NCI-H1436 (cell line): ENCODE measurements at places on chromosomes 7 and 10.

- no peak for DNase-seq
Measured at GRCh38 chr7:98250789-98251188, 1.2 kb downstream of the TECPR1 start.

DNA sequence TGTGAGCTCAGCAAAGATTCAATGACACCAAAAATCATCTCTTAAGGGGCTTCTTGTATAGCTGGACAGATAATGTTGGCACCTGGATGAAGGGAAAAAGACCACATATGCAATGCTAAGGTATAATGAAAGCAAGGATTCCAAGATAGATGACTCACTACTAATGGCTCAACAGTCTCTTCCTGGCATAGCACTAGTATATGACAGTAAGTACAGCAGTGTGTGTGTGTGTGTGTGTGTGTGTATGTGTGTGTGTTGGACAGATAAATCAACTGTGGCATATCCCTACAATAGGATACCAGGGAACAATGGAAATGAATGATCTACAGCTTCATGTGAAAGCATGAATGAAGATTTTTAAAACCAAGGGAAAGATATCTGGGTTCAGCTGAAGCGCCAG lies 257.1 kb downstream of the SFMBT2 start:
- DNase-seq, result no peak

DNA sequence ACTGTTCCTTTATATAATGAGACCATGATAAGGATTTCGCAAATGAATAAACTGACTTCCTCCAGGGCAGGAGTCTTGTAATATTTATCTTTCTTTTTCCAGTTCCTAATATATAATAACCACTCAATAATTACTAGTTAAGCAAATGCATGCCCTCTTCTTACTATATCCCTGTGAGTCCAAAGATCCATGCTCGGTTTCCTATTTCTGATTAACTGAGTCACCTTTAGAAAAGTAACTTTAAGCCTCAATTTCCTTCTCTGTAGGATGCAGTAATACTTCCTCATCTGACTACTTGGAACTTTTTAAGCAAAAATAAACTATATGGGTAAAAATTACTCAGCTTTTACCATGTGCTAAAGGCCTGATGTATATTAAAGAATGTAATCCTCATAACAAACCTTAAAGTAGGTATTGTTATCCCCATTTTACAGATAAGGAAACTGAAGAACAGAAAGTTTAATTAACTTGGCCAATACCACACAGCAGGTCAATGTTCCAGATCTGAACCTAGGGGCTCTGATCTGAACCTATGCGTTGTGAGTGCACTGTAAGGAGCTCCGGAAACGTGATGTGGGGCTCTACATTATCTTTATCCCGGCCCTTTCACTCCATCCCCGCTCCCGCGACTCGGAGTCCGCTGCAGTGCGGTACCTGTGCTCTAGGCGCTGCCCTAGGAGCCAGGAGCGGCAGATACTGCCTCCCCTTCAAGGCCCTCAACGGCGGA lies 458 bp downstream of the COX15 start:
- no peak for DNase-seq

GRCh38 chr7:92876836-92877235 lies 40.5 kb upstream of the CDK6 start:
- no peak for DNase-seq

DNA sequence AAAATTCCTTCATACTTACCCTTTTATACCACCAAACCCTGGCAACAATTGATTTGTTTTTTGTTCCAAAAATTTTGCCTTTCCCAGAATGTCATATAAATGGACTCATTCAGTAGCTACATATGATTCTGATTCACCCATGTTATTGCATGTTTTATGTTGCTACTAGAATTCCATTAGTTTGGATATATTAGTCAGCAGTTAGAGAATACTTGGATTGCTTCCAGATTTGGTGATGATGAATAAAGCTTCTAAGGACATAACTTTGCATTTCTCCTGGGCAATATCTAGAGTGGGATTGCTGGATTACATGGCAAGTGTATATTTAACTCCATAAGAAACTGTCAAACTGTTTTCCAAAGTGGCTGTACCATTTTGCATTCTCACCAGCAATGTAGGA lies 806.9 kb downstream of the DNAJB9 start:
- no peak for DNase-seq

DNA sequence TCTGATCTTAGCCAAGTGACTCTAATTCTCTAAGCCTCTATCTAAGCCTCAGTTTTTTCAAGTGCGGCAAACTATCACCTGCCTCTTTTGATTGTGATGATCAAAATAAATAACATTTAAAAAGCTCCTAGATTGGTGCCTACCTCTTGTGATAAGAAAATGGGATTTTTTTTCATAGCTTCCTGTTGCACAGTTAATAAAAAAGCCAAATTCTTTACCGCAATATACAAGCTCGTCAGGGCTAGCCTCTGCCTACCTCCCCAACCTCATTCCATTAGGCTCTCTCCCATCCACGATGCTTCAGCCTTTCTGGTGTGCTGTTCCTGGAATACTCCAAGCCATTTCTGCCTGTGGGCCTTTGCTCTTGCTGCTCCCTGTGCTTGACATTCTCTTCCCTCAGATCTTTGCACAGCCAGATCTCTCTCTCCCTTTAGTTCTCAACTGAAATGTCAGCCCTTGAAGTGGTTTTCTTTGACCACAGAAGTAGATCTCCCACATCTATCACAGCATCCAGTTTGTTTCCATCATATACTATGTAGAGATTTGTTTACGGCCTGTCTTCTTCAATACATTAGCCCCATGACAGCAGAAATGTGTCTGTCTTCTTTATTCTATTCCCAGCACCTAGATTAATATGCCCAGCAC lies 48.8 kb downstream of the SFR1 start:
- DNase-seq, result no peak

- DNase-seq, result no peak
Measured at GRCh38 chr10:83352588-83352987, 786.7 kb upstream of the GHITM start.

DNA sequence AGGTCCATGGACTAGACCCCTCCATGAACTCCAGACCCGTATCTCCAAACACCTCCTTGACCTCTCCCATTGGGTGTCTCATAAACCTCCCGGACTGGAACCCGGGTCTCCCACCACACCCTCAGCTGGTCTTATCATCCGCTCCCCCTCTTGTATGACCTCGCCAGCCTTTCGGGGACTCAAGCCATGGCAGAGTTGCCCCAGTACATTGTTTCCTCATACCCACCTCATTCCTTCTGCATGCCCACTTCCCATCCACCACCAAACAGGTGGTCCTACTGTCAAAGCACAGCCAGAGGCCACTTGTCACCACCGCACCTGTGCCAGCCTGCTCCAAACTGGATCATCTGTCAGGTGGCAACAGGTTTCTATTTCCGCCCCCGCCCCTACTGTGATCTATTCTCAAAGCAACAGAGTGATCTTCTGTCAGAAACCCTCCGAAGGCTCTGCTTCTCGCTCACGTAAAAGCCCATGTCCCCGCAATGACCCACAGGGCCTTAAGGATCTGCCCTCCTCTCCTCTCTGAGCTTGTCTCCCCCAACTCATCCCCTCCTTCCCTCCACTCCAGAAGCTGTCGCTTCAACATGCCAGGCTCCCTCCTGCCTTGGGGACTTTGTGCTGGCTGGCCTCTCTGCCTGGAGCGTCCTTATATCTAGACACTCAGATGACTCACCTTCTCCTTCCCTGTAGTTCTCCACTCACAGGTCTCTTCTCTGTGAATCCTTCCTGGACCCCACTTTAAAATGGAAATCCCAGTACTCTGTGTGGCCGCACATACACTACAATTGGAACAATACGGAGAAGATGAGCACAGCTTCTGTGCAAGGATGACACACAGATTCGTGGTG lies 22.8 kb upstream of the PRKAG2 start:
- DNase-seq, result no peak

DNA sequence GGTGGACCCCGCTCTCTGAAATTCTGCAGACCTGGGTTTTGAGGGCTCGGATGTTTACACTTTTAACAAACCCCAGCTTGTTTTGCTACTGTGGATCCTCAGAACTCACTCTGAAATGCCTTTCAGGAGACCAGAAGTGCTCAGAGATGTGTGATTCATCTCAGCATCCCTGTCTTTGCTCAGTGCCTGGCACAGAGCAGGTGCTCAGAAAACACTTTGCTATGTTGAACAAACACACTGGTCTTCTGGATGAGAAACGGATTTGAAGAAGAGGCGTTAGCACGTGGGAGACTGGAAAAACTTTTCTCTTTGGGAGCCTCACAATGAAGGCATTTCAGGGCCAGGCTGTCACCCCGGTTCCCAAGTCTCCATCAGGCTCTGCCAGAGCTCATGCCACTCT lies 53.3 kb downstream of the SH3PXD2A start:
- no peak for DNase-seq

DNA sequence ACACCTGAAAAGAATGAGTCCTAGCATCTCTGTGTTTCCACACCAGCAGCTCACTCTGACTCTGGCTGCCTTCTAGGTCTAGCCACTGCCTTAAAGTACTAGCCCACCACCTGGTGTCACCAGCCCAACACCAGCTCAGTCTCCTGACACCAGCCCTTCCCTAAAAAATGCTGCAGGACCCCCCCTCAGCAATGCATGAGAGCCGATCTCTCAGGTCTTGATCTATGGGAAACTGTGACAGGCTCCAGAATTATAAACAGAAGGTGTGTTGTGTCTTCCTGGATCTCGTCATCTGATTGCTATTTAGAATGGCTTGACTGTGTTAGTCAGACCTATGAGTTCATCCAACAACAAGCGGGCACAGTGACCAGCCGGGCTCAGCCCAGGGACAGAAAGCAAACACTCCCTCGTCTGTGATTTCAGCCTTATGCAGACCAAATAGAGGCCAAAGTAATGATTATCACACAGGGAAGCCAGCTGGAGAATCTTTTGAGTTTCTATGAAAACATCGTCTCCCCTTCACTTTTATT lies 66.6 kb downstream of the CUBN start:
- DNase-seq, result no peak

GRCh38 chr7:155338632-155339320 lies 41.1 kb downstream of the INSIG1 start:
- no peak for DNase-seq

GRCh38 chr10:24415455-24416125 lies 206.7 kb downstream of the KIAA1217 start:
- DNase-seq, result no peak

DNA sequence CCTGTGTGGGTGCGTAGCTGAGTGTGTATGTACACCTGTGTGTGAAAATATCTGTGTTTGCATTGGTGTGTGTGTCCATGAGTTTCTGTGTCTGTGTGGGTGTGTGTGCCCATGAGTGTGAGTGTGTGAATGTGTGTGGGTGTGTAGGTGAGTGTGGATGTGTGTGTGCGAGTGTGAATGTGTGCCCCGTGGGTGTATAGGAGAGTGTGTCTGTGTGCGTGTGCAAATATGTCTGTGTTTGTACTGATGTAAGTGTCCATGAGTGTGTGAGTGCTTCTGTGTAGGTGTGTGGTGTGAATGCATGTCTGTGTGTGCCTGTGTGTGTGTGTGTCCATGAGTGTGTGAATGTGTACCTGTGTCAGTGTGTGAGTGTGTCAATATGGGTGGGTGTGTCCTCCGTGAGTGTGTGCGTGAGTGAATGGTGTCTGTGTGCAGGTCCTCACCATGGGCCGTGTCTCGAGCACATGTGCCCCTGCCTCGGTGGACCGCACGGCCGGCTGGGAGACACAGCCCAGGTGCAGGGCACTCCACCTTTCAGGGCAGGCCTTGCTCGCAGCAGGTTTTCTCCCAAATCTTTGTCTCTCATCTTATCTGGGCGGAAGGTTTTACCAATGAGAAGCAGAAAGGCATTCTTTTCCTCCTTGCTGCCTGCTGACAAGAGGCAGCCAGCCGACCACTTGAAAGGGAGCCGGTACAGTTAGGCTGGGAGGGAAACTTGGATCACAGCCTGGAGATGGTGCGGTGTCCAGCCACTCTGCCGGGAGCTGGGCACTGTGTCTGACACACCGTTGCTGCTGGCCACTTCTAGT lies 107.1 kb upstream of the FAM20C start:
- DNase-seq, result no peak

DNA sequence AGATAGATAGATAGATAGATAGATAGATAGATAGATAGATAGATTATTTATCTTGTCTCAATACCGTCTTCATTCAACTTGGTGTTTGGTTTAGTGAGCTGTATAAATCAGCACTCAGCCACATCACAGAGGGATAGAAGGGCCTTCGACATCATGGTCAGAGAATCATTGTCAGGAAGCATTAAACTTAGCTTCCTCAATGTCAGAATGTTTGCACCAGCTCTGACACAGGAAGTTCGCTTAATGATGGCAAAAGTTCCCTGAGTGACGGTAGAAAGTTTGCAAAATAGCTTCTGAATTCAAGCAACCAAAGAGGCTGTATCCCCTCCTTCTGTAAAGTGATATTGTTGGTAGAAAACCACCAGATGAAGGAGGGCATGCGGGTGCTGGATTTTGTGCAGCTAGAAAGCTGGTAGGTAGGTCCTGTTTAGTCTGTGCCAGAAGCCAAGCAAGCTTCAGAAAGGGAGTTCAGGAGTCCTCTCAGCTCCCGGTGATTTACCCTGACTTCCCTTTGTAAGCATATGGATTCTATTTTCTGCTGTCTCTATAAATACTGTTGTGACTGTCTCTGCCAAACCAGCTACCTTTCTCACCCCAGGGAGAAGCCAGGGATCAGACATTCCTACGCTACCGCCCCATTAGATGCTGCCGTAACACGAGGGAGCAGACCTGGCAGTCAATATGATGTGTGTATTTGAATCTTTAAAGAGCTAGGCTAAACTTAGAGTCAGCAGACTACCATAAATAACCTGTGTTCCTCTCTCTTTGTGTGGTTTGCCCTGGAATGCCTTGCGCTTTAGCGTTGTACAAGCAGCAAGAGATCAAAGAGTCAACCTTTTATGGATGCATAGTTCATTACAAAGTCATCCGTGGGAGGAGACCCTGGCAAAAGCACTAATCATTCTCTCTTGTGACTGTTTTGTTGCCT lies 200.5 kb upstream of the KIAA1217 start:
- DNase-seq, result no peak

DNA sequence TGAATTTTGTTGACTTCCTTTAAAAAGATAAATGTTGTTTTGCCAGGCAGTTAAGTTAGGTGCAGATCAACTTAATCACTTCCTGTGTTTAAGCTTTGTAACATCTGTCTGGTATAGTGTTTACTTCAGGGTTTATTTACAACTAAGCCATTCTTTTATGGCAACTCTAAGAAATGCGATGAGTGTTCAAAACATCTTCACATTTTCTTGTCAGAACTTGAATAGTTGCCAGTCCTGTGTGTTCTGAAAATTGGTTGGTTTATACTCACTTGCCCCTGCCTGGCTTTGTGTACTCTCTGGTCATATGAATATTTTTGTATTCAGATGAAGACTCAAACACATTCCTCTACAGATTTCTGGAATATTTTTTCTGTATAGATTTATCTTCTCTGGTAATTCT lies 327.2 kb downstream of the MDFIC start:
- DNase-seq, result no peak
